ENCODE measurements at places on chromosomes 16 and 17. TPM values are rescaled to one million over a fixed set of nuclear protein-coding genes. Genes with fewer than 3 reads are reported as not detected.

Gene OR1A2
- total RNA-seq: not detected

- no peaks in the 10 kb centered on the region for H3K27me3 ChIP-seq
- H3K4me3 ChIP-seq: no peak overlapping the region
- no peak overlapping the region for H3K27ac ChIP-seq
- no peak for DNase-seq
- no peaks in the 10 kb centered on the region for H3K36me3 ChIP-seq
Observed at GRCh38 chr16:64449506-64449905, 672.4 kb downstream of the CDH11 start.

Gene CMTM1
- not detected for total RNA-seq

Gene CYBA
- 86.3 TPM for total RNA-seq

GRCh38 chr17:55652825-55653224, 69.8 kb downstream of the TMEM100 start:
- H3K27ac ChIP-seq: no peak overlapping the region
- no peaks in the 10 kb centered on the region for H3K27me3 ChIP-seq
- no peak for DNase-seq
- no peaks in the 10 kb centered on the region for H3K36me3 ChIP-seq
- no peaks in the 10 kb centered on the region for H3K4me1 ChIP-seq

GRCh38 chr16:70804734-70805169, 3.8 kb upstream of the VAC14 start:
- no peak overlapping the region for H3K27ac ChIP-seq
- no peaks in the 10 kb centered on the region for H3K27me3 ChIP-seq
- no peak for DNase-seq
- H3K36me3 ChIP-seq: no peaks in the 10 kb centered on the region

Data from tibial nerve (tissue), 4 donors.